ENCODE measurements at places on chromosomes 1 and 21.

- DNase-seq = no peak
Measured at GRCh38 chr1:77762072-77762476, 2.4 kb upstream of the USP33 start.

DNA sequence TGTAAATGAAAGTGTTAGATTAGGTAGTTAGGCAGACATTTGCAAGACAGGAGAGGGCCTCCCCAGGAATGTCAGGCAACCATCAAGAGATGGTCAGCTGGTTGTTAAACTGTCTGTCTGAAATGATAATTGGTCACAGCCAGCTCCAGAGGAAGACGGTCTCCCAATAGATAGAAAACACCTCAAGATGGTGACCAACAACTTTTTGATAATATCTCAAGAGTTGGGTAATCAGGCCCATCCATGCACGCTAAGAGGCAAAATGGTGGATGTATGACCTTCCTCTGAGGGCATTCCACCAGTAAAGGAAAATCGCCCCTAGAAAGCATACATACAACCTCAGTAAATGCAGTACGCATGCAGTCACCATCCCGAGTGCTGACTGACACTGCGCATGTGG lies 118.2 kb downstream of the MAP3K21 start:
- DNase-seq = no peak

DNA sequence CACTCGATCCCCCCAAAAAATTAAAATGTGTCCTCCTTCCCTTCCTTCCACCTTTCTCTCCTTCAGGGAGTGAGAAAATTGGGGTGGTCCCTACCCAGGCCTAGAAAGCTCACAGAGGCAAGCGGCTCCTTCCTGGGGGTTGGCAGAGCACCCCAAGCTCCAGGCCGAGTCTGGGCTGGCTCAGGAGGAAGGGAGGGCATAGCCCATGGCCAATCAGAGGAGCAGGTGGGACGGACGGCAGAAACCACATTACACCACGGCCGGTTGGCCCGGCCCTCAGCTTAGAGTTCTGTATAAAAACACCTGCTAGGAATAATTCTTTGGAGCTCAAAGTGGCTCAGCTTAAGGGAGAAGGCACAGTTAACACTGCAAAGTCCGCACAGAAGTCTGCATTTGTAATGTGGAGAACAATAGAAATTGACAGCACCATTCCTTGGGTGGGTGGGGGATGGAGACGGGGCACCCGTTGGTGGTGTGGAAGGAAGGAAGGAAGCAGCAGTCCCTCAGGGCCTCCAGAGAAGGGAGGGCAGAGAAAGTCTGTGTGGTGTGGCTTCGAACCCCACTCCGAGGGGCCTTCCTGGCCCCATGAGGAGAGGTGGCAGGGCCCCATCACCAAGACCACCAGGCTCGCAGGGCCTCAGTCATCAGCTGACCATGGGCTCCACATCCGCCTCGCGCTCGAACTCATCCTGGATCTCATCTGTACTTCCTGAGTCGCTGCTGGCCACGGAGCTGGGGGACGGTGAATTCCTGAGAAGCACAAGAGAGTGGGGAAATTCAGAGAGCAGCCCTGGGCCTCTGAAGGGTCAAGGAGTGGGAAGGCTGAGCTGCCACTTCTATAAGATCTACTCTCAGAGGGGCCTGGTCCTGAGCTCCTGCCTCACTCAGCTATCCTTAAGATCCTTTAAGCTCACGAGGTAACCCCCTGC lies 5.8 kb upstream of the ALDH4A1 start:
- DNase-seq = no peak

GRCh38 chr1:234526922-234527321 lies 47.9 kb upstream of the TARBP1 start:
- no peak for DNase-seq

- no peak for DNase-seq
Measured at GRCh38 chr1:159763686-159764085, 17.1 kb upstream of the DUSP23 start.

Measured in GM12892 (cell line).